Kidney (tissue), 22 donors: ENCODE measurements at places on chromosomes 11 and 22.

DNA sequence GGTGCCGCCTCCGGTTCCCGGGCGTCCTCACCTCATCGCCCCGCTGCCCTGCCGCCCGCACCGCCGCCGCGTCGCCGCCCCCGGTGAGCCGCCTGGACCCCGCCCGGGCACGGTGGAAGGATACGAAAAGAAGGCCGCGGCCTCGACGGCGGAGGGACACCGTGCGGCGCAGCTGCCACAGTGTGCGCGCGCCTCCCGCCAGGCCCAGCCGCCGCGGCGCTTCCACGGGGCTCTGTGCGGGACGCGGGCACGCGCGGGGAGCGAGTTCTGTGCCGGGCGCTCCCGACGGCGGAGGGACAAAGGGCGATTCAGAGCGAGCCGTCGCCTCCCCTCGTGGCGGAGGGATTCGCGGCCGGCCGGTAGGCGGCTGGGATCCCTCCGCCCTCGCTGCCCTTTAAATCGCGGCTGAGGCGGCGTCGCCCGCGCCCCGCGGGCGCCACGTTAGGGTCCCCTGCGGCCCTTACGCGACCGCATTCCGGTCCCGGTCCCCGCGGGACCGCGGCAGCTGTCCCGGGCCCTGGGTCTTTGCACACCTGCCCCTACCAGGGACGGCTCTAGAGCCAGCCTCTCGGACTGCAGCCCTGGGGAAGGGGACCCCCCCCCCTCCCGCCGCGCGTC, 568 bp upstream of the KMT5B start:
- DNase-seq: peak; percentile 95

DNA sequence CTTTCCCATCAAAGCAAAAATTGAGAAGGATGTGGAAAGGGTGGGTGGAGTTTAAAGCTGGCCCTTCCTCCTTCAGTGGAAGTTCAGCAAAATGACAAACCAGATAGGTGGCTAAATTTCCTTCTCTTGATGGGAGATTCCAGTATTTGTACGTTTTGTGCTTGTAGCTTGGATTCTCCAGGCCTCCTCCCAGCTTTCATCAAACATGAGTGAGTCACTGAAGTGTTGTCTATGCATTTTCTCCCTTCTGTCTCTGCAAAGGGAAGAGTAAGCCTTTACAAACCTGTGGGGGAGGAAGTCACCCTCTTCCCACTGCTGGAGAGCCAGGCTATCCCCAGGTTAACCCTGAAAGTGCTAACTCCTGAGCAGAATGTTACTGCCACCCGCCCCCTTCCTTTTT, 6.4 kb downstream of the MARK2 start:
- DNase-seq: no peak

GRCh38 chr11:15483205-15483604, 368.5 kb downstream of the INSC start:
- no peak for DNase-seq

GRCh38 chr11:44992774-44993173, 42.1 kb upstream of the TP53I11 start:
- DNase-seq: no peak

DNA sequence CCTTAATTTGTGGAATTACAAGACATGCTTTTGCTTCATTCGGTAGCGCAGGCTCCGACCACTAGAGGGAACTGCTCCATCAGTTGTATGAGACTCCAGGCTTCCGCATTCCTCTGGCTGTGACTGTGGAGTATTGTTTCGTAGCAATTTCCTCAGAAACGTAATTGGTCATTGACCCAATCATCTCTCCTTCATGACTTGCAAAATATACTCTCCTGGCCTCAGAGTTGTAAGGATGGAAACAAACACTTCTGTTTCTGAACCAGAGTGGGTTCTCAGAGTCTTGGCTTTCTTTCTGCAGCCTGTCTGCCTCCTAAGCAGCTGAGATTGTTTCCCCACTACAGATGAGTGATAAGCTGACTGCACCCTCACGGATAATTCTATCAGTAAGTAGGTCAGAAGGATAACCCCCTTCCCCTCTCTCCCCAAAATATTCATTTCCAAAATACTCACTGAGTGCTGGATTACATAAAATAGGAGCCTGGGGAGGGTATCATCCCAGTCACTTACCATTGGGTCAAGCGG, 146.8 kb upstream of the ZC3H12C start:
- DNase-seq: peak; percentile 88

DNA sequence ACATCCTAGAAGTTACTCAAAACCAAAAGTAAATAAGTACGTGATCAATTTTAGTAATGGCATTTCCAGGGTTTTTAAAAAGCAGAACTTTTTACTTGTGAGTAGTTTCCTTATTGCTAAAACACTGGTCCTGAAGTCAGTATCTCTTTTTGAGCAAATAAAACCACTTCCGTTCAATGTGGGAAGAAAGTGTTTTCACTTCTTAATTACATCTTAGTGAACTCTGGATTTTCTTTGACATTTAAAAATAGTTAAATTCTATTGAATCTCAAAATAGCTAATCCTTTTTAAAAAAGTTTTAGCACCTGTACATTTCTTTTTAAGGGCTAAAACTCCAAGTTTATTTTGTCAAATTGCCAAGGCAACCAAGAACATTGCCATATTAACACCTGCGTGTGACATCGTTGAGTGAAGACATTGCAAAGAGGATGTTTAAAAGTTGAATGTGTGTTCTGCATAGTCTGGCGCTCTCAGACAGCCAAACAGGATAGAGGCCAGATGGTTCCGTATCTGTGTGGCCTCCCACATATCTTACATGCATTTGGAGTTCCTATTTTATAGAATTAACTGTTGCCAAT, 17.2 kb upstream of the OR5B21 start:
- no peak for DNase-seq

GRCh38 chr11:8728563-8728962, 46.0 kb downstream of the RPL27A start:
- DNase-seq: no peak

GRCh38 chr11:82195283-82195682, 538.4 kb downstream of the FAM181B start:
- DNase-seq: peak; percentile 87

- no peak for DNase-seq
Measured at GRCh38 chr11:66409226-66409625, 11.6 kb upstream of the NPAS4 start.

DNA sequence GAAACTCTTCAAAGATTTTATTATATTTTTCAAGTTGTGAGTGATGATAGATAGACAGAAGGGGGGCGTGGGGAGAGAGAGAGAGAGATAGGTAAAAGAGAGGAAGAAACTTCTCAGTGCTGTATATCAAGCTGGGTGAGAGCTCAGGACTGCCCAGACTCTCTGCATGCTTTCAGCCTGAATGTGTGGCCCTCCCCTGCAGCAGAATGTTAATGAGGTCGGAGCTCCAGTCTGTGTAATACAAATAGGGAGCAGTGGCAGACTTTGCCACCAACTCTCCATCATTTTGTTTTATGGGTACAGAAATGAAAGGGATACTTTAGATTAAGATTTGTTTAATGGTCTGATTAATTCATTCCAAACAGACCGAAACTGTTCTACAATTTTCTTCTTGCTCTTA, 752.8 kb downstream of the OPCML start:
- no peak for DNase-seq

GRCh38 chr11:113779496-113779895, at the start of gene CLDN25:
Gene CLDN25 (plus strand): TSS chr11:113779796. CDS start chr11:113779796, 0 bp downstream.
- no peak for DNase-seq

- DNase-seq: no peak
Measured at GRCh38 chr11:113673550-113674396, 32.3 kb downstream of the TMPRSS5 start.

DNA sequence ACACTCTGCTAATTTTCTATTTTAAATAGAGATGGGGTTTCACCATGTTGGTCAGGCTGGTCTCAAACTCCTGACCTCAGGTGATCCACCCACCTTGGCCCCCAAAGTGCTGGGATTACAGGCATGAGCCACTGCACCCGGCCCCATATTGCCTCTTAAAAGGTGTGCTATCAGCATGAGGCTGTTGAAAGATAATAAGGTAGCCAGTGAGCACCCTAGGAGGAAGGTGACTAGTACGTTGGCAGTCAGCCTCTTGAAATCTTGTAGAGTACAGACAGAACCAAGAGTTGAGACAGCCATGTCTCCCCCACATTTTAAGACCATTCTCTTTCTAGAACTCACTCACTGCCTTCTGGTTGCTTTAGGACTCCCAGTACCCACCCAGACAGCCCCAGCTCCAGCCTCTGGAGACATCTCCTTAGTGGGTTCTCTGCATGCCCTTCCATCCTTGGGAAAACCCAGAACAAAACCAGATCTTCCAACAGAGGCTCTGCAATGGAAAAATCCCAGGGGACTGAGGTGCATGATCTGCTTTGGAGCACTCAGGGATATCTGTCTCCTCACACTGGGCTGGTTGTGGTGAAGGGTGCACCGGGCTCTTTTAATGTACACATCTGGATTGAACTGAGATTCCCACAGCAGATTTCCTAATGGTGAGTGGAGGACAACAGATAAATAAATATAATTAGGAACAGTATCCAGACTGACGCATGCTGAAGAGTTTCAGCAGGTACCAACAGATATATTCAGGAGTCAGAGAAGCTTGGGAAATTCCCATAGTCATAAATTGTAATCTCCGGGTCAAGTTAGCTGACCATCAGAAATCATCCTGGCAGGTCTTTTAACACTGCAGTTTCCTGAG, 49.4 kb downstream of the LRRC74B start:
- DNase-seq: no peak

DNA sequence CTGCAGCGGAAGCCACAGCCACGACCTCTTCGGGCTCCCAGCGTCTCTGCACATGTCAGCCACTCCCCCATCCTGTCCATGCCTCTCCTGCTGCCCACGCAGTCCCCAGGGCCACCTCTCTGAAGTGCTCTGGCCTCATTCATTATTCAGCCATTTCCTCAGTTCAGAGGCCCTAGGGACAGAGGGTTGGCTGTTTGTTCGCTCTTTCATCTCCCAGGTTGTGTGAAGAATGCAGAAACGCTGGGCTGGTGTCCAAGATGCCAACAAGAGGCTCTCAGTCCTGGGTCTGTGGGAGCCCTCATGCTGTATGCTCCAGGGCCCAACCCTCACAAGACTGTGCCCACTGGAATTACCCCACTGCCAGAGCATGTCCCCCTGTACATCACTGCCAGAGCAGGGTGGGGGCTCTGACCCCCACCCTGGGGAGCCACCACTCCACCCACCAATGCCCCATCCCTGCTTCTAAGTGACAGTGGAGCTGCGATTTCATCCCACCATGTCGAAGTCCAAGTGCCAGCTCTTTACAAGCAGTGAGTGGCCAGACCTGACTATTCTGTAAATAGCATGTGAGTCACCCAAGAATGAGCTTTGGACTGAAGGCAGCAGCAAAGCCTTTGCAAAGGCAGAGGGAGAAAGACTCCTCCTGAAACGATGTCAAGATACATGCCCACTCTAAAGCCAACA, 209.6 kb downstream of the BUD13 start:
- peak; percentile 15 for DNase-seq

DNA sequence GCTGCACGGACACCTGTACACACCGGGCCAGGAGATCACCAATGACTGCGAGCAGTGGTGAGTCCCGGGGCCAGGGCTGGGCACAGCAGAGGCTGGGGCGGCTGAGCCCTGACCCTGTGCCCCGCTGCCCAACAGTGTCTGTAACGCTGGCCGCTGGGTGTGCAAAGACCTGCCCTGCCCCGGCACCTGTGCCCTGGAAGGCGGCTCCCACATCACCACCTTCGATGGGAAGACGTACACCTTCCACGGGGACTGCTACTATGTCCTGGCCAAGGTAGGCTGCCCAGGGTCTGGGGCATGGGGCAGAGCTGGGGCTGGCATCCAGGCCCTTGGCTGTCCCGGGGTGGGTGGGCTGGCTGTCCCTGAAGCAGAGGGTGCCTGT, 7.7 kb downstream of the MUC2 start:
- DNase-seq: no peak

- DNase-seq: no peak
Measured at GRCh38 chr11:73047773-73048371, 94.2 kb downstream of the FCHSD2 start.

DNA sequence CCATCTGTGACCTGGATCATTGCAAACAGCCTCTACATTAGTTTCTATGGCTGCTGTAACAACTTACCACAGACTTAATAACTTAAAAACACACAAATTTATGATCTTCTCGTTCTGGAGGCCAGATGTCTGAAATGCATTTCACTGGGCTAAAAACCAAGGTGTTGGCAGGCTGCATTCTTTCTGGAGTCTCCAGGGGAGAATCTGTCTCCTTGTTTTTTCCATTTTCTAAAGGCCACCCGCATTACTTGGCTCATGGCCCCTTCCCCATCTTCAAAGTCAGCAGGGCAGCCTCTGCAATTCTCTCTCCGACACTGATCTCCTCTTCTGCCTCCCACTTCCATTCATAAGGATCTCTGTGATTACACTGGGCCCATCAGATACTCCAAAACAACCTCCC, 11.6 kb downstream of the SCGB1A1 start:
- no peak for DNase-seq

DNA sequence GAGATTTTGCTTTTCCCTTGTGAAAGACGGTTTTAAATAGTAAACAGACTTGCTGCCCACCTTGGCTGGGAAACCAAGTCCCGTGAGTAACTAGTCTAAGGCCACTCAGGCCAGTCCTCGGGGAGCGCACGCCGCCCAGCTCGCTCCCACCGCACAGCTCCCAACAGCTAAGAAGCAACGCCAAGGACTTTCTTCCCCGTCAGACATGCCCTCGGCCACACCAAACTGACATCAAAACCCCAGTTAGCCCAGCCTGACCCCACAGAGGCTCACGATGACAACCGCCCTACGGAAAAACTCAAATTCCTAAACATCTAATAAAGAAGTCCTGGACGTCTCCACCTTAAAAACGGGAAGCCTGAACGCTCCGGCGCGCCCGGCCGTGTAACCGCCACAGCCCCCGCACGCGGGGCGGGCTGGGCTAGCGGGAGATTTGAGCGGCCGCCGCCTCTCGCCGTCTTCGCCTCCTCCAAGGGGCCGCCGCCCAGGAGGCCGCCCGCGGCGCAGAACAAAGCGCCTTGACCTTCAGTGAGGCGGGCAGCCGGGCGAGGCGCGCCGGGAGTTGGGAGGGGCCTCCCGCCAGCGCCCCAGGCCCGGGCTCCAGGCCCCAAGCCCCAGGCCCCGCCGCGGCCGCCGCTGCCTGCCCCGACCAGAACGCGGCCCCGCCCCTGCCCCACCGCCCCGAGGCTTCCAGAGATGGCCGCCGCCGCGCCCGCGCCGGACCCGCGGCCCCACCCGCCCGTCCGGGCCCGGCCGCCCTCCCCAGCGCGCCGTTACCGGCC, 486 bp downstream of the NAP1L4 start:
- DNase-seq: peak; percentile 66

GRCh38 chr11:131866535-131867400, 496.4 kb downstream of the NTM start:
- DNase-seq: no peak

DNA sequence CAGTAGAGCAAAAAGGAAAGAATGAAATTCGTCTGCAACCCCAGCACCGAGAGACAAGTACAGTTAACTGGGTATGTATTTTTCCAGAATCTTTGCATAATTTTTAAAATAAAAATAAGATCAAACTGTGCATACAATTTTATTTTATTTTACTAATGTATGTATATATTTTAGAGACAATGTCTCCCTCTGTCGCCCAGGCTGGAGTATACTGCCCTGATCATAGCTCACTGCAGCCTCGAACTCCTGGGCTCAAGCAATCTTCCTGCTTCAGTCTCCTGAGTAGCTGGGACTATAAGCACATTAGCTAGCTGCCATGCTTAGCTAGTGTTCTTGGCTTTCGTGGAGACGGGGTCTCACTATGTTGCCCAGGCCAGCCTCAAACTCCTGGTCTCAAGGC, 18.8 kb upstream of the DRD2 start:
- no peak for DNase-seq

- no peak for DNase-seq
Measured at GRCh38 chr11:128896356-128896755, 5.2 kb downstream of the KCNJ5 start.

GRCh38 chr11:8826139-8826786, 84.7 kb upstream of the AKIP1 start:
- DNase-seq: no peak

- no peak for DNase-seq
Measured at GRCh38 chr11:31804312-31805036, 6.6 kb downstream of the PAX6 start.
